Glomerular endothelial cell (primary cell): ENCODE measurements at places on chromosomes 4 and X. TPM values are rescaled to one million over a fixed set of nuclear protein-coding genes. Genes with fewer than 3 reads are reported as not detected.

The C4orf51 gene
- total RNA-seq = not detected in 2 replicates

The MORF4L2 gene
- 296 and 405 TPM in 2 replicates for total RNA-seq

The MTMR8 gene
- total RNA-seq = 0.10 and 0.82 TPM in 2 replicates

The TRIM61 gene
- not detected in 2 replicates for total RNA-seq

The MAGEA8 gene
- total RNA-seq = not detected in 2 replicates

The VCX2 gene
- total RNA-seq = not detected in 2 replicates

The EGFL6 gene
- not detected in 2 replicates for total RNA-seq

The HAND2 gene
- total RNA-seq = not detected in 2 replicates

The PAGE2B gene
- total RNA-seq = not detected in 2 replicates

The PHOX2B gene
- not detected in 2 replicates for total RNA-seq

The STBD1 gene
- total RNA-seq = 3.5 and 4.3 TPM in 2 replicates

The UBL4A gene
- total RNA-seq = 41.1 TPM in 2 replicates

The TMEM31 gene
- total RNA-seq = not detected in 2 replicates

The GPR78 gene
- not detected in 2 replicates for total RNA-seq

The PHEX gene
- 0.41 and 1.2 TPM in 2 replicates for total RNA-seq

The NDST4 gene
- not detected in 2 replicates for total RNA-seq

The FAT4 gene
- 17.3 and 30.7 TPM in 2 replicates for total RNA-seq

The ZFP42 gene
- 0.63 and 0.93 TPM in 2 replicates for total RNA-seq

The DGKK gene
- total RNA-seq = not detected in 2 replicates

The C4orf50 gene
- total RNA-seq = not detected in 2 replicates

The KCTD8 gene
- total RNA-seq = 0.35 TPM in 1 of 2 replicates, not detected in the other

The MAB21L2 gene
- 0.24 and 0.70 TPM in 2 replicates for total RNA-seq

The DOK7 gene
- not detected in 2 replicates for total RNA-seq

The RUFY3 gene
- 23.8 and 30.0 TPM in 2 replicates for total RNA-seq

The ABLIM2 gene
- 0.29 and 0.99 TPM in 2 replicates for total RNA-seq

The SLC2A9 gene
- 3.0 and 3.8 TPM in 2 replicates for total RNA-seq

The SGCB gene
- 36.3 and 48.3 TPM in 2 replicates for total RNA-seq

The MAGEB17 gene
- 0.18 TPM in 1 of 2 replicates, not detected in the other for total RNA-seq

The HTR2C gene
- total RNA-seq = not detected in 2 replicates

The CT45A3 gene
- total RNA-seq = not detected in 2 replicates

The RTL3 gene
- total RNA-seq = 0.18 and 0.29 TPM in 2 replicates

The DUSP21 gene
- not detected in 2 replicates for total RNA-seq

The SULT1B1 gene
- total RNA-seq = 0.24 and 1.1 TPM in 2 replicates

The GPRASP3 gene
- 3.3 and 3.6 TPM in 2 replicates for total RNA-seq
